ENCODE measurements at places on chromosomes 3 and 15.

DNA sequence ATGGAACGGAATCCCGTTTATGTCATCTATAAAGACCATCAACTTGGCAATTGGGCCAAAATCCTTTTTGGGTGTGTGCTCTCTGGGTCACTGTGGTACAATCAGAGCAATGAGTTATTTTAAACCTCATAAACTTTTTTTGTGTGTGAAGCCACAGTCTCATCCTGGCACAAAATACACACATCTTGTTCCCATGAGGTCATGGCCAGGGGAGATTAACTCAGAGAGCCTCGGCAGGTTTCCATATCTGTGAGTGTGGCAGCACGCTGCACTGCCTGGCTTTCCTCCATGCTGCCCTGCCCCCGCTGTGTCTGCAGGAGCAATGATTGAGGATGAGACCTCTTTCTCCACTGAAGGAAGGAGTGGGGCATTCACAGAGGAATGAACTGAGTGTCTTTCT lies 54.0 kb upstream of the DLG1 start:
- DNase-seq = no peak

GRCh38 chr3:157201648-157202278 lies 41.8 kb upstream of the CCNL1 start:
- DNase-seq = no peak

GRCh38 chr3:77605865-77606264 lies 566.0 kb downstream of the ROBO2 start:
- no peak for DNase-seq

DNA sequence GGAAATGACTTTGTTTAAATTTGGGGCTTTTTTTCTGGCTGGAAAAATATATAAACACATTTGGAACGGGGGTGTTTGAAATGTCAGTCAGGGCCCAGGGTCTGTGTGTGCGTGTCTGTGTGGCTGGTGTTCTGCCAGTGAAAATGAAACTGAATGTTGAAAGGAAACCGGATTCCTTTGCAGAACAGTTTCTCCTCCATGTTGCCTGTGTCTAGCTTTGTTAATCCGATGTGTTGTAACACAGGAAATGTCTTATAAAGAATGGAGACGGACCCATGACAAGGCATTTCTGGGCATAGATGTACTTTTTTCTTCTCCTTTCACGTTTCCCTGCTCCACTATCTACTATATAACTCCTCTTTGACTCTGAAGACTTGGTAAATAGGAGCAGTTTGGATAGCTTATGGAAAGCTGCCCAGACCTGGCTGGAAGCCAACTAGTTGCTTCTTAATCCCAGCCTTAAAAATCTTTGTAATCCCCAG lies 2.8 kb downstream of the SQOR start:
- DNase-seq = no peak

DNA sequence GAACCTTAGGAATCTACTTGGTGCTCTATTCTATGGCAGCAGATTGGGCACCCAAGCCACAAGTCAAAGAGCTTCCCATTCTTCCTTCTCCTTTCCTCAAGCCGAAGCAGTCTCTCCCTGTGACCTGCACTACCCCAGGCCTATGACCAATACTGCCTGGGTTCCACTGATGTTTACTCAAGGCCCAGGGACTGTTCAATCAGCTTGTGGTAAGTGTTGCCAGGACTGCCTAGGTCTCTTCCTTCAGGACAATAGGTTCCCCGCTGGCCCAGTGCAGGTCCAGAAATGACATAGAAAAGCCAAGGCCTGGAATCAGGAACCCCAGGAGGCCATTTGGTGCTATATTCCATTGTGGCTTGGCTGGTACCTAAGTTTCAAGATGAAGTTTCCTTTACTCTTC lies 397.9 kb downstream of the ZIC4 start:
- no peak for DNase-seq

GRCh38 chr3:5677555-5677954 lies 490.0 kb downstream of the EDEM1 start:
- DNase-seq = no peak

DNA sequence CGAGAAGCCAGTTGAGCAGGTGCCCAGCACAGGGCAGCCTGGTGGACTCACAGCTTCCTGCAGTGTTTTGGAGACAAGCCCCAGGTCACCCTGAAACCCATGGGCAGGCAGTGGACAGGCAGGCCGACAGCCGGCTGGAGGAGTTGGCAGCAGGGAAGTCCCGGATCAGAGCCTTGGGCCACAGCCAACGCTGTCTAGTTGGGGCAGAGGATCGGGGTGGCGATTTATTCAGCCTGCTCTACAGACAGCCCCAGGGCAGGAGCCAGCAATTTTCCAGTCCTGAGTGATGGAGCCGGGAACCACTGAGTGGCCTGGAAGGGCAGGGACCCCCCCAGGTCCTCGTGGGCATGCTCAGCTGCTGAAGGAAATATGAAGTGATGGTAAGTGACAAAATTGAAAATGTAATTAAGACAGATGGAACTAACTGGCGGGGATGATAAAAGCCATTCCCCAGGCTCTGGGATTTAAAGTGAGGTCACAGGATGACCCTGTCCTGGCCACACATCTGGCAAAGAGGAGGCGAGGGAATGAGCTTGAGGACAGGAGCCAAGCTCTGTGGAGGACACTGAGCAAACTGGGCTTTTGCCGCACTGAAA lies 34.4 kb upstream of the TBC1D21 start:
- no peak for DNase-seq

- no peak for DNase-seq
Observed at GRCh38 chr3:28934126-28934813, 346.6 kb upstream of the RBMS3 start.

GRCh38 chr3:41224120-41224806 lies 25.0 kb downstream of the CTNNB1 start:
- no peak for DNase-seq

DNA sequence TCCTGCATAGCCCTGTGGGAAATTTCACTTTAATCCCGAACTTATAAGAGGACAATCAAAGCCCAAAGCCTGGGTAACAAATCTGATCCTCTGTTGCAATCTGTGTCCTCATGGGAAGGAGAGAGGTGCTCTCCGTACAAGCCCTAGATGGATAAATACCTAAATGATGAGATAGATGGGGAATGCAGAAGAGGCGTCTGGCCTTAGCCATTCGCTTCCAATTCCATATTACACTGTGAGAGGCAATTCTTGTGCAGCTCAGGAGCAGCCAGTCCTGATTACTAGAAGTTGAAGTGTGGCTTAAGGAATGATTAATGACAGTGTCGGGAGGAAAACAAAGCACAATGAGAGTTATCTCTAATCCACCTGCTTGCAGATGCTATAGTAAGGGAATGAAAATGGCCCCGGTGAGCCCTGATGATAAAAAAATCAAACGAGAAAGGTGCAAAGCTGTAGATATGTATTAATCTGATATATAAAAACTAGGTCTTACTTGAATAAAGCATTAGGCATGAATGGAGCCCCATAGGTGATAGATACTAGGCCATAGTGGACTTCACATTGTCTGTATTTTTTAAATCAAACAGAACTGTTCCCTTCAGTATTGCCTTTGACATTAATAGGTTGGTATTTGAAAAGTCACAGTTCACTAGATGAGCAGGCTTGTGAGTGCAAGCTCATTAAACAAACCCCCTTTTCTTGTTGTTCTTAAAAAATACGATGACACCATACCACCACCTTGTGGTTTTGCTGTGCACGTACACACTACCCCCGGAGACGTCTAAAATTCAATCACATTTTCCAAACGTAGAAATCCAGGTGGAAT lies 54.2 kb upstream of the TMCO5A start:
- no peak for DNase-seq

- no peak for DNase-seq
Observed at GRCh38 chr3:15116032-15116669, 17.2 kb upstream of the RBSN start.

DNA sequence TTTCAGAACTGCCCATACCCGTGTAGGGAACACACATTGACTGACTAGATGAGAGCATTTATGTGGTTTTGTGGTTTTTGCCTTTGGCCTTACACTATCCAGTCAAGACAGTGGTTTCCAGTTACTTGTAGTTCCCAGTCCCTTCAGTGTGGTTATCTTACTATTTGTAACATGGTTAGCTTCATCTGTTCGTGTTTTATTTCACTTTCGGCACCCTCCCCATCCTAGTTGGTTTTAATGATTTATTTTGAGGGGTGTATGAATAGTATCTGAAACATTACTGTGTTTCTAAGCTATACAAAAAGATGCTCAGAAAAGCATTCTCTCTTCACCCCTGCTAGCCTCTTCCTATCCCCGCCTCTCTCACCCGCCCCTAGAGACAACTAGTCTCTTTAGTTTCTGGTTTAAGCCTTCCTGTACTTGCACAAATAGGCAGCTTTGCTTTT lies 14.1 kb downstream of the LYSMD4 start:
- DNase-seq = no peak

DNA sequence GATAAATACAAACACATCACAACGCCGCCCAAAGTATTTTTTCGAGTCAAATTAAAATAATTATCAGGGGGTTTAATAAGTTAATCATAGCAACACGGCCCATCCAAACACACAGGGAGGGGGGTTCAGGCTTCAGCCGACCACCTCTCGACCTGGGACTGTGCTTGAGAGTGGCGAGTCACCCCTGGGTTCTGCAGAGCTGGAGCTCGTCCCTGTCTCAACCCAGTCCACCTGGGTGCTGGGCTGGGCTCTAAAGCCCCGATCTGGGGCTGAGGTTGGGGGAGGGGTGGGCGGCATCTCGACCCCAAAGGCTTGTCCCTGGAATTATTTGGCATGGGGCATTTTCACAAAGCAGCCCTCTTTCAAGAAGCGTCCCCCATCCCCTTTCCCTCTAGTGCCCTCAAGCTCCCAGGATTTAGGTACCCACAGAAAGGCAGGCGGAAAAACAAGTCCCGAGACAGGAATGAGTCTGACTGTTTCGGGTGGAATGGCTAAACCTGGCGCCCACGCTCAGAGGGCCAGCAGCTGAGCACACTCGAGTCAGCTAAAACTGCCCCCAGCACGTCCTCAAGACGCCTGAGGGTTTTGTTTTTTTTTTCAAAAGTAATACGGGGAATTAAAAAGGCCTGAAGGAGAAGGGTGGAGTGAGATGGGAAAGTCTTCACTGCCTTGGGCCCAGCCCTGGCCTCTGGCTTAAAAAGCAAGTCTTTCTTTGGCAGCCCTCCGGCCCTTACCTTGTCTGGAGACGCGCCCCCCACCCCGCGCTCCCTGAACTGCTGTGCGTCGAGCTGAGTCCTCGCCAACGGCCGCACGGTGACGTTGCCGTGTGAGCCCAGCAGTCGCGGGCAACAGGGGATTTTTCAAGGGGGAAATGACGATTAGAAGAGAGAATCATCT lies 32.5 kb downstream of the NR2F2 start:
- DNase-seq = no peak

GRCh38 chr3:170732660-170733245 lies 137.2 kb downstream of the RPL22L1 start:
- DNase-seq = no peak

DNA sequence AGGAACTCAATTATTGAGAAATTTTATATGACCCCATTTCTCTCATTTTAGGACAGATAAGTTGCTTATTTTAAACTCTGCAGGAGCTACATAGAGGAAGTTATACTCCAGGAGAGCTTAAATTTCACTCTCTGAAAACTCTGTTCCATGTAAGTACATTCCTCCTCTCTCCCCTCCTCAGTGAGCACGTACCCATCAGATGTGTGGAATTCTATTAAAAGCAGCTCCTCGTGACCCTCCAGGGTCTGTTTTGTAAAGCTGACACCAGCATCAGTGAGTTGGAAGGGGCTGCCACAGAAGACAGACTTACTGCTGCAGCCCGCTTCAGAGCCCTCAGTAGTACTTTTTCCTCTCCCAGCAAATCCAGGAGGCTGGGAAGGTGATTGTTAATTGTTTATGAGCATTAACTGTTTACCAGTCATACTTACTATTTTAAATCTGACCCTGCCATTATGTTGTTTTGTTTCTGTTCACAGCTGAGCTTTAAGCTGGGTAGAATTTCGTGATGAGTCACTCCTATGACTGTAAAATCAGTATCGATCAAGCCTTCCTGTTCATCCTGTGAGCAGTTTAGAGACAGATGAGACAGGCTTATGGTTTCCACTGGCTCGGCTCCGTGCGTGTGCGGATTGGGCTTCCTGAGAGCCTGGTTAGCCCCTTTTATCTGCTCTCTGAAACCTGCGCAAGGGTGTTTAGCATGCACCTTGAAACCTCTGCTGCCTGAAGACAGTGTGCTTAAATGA lies 20.4 kb downstream of the IGF1R start:
- DNase-seq = no peak

- DNase-seq = no peak
Observed at GRCh38 chr3:73216310-73216709, 154.9 kb downstream of the EBLN2 start.

- no peak for DNase-seq
Observed at GRCh38 chr3:183018421-183019192, 38.3 kb upstream of the DCUN1D1 start.

GRCh38 chr15:100596792-100597191 lies 5.2 kb downstream of the LINS1 start:
- no peak for DNase-seq

DNA sequence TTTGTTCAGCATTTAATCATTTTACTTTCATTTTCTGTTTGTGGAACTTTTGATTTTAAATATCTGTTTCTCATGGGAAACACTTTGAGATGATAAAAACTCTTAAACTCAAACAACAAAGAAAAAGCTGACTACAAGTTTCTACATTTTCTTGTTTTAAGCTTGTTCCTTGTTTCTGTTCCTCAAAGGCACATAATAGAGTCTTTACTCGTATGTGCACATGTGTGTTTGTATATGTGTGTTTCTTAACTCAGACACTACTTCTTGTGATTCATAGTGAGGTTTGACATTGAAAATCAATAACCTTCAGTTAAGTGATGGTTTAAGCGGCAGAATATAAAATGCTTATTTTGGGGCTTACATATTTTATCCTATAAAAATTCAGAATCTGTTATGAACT lies 786.7 kb upstream of the EPHA6 start:
- no peak for DNase-seq

DNA sequence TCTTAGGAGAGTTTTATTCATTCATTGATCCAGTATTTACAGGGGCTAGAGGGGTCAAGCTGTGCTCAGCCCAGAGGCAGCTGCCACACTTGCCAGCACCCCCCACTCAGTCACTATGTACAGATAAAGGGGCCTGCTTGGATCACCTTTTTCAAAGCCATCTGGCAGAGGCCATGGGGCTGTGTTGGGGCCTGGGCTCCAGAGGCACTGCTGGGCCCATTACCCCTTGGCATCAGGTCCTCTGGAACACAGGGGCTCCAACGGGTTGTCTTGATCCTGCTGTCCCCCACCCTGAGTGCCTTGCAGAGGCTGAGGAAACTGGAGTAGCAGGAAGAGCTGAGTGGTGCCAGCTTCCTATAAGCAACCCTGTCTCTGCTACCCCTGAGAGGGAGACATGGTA lies 43.9 kb downstream of the SEMA3G start:
- no peak for DNase-seq

GRCh38 chr3:138398791-138399575 lies 35.4 kb upstream of the ESYT3 start:
- no peak for DNase-seq
